ENCODE measurements at places on chromosomes 4 and X.

GRCh38 chr4:43048570-43048969 is 156.1 kb downstream of the GRXCR1 start:
- DNase-seq = no peak

GRCh38 chr4:123366144-123366748 is 30.3 kb upstream of the SPRY1 start:
- no peak for DNase-seq

GRCh38 chr4:184816962-184817361 is 8.8 kb downstream of the ACSL1 start:
- DNase-seq = no peak

- DNase-seq = peak; percentile 89
Measured at GRCh38 chr4:1010395-1011021, 918 bp upstream of the FGFRL1 start.

DNA sequence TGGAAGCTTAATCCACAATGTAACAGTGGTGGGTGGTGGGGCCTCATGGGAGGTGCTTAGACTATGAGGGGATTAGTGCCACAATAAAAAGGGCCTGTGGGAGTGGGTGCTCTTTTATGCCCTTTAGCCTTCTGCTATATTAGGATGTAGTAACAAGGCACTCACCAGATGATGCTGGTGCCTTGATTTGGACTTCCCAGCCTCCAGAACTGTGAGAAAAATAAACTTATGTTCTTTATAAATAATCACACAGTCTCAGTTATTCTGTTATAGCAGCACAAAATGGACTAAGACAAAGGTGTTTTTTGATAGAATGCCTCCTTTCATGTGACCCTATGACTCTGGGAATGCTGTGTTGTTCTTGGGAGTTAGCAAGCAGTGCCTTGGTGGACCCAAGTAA is 89.8 kb downstream of the STIM2 start:
- DNase-seq = no peak

- DNase-seq = no peak
Measured at GRCh38 chrX:133836561-133836960, 148.8 kb downstream of the GPC3 start.

GRCh38 chr4:106986486-106986885 is 49.6 kb downstream of the DKK2 start:
- DNase-seq = no peak

DNA sequence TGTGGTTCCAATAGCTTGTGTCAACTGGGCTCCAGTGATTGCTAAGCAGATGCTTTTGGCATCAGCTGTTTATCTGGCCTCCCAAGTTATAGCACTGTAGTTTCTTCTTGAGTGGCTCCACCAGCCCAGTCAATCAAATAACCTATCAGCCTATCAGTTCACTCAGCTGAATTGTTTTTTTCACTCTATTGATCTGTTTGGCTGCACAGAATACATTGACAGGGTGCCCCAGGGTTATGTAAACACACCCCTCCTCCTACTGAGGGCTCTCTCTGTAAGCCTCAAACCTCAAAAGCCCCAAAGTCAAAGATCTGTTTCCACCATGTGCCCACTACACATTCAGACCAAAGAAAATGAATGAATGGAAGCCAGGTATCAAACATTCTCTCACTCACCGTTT is 214.0 kb downstream of the HS6ST2 start:
- no peak for DNase-seq

- DNase-seq = no peak
Measured at GRCh38 chr4:185938654-185939053, 126.7 kb upstream of the SORBS2 start.

- no peak for DNase-seq
Measured at GRCh38 chr4:38654273-38654672, 9.7 kb upstream of the KLF3 start.

DNA sequence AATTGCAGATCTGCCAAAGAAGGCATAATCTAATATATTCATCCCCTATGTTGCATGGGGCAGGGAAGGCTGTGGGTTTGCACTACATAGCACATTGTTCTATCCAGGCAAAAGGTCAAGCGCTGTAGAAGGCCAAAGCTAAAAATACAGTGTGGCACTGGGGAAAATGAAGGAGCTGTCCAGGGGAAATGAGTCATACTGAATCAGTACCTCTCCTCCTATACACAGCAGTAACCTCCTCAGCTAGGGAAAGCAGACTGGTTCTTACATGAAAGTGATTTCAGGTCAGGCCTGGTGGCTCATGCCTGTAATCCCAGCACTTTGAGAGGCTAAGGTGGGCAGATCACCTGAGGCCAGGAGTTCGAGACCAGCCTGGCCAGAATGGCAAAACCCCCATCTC is 31.0 kb upstream of the SLC25A4 start:
- no peak for DNase-seq

GRCh38 chr4:183205709-183206108 is 106.7 kb downstream of the WWC2 start:
- DNase-seq = no peak

DNA sequence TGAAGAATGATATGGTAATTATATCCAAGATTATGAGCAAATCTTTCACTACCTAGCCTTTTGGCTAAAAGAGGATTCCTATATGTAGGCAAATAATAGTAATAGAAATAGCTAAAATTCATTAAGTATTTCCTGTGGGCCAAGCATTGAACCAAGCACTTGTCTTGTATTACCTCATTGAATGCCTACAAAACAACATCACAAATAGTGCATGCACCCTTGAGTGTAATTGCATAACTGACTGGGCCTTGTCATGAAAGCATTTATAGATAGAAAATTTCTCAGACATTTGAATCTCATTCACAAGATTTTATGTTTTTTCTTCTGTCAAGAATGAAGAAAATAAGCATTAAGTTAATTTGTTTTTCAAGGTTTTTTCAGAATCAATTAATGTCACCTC is 3.9 kb upstream of the HPGDS start:
- no peak for DNase-seq
